Ureter (tissue), 1 donor: ENCODE measurements at places on chromosomes 7 and 10.
A peak's percentile ranks its signal among the peaks of the same experiment; 100 is the strongest.

DNA sequence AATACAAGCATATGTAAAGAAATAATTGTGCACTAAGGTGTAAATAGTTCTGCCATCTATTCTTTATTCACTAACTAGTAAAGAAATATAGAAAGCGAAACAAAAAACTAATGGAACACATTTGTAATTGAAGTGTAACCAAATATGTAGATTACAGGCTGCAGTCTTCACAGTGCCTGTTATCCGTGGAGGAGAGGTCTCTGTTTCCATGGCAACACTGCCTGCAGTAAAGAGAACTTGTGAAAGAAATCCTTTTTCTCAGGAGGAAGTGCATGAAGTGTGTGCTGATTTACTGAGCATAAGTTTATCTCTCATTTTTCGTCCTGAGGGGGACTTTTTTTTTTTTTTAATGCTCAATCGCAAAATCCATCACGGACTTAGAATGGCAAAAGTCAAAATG is 102.5 kb downstream of the APBB1IP start:
- no peak for DNase-seq

DNA sequence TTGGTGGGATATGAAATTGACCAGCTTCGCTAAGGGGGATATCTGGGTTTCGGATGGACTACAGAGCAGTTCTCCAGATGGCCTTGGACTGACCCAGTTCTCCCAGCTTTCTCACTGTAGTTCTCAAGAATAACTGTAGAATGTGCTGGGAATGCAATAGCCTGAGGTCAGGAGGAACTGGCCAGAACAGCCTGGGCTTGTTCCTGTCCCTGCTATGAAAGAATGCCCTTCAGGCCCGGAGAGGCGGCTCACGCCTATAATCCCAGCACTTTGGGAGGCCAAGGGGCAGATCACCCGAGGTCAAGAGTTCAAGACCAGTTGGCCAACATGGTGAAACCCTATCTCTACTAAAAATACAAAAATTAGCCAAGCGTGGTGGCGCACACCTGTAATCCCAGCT is 12.3 kb upstream of the TSPAN14 start:
- no peak for DNase-seq

- no peak for DNase-seq
These were observed 96.0 kb upstream of the IKZF1 start for GRCh38 chr7:50208378-50208982.

DNA sequence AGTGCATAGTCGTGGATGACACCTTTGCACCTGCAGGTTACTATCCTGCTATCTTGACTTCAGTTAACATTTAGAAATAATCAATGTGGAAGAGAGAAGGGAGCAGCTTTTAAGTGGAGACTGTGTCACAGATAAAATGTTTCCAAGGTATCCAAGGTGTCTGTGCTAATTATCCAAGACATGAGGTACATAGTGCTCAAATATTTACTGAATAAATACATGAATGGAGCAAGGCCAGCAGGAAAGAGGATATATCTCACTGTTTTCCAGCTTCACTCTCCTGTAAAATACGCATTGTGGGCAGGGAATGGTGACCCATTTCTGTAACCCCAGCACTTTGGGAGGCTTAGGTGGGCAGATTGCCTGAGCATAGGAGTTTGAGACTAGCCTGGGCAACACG is 552.4 kb downstream of the PHTF2 start:
- DNase-seq = no peak

- no peak for DNase-seq
These were observed 76.9 kb upstream of the PDCD4 start for GRCh38 chr10:110794808-110795207.

DNA sequence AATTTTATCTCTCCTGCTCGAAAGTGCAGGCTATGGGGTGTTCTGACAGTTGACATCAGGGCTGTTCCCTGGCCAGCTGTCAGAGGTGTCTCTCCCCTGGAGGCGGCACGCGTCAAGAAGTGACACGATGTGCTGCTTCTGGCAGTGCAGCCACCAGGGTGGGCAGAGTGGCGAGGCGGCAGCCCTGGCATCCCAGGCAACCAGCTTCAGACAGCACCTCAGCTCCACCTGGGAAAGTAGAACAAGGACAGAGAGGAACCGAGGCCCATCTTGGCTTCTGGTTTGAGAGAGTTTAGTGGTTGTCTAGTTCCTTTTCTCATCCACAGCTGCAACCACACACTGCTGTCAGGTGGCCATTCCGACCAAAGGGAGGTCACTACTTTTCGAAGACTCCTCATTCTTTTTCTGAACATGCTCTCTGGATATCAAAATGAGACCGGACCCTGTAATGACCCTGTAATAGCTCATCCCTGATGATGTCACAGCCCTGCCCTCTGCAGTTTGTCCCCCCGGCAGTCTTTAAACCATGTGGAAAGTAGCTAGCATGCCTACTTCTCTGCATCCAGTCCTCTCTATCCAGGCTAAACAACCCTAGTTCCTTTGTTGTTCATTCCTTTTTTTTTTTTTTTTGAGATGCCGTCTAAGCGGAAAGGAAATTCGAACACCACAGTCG is 381.0 kb upstream of the NRP1 start:
- DNase-seq = no peak

GRCh38 chr7:93316730-93317129 is 84.6 kb downstream of the VPS50 start:
- DNase-seq = no peak

DNA sequence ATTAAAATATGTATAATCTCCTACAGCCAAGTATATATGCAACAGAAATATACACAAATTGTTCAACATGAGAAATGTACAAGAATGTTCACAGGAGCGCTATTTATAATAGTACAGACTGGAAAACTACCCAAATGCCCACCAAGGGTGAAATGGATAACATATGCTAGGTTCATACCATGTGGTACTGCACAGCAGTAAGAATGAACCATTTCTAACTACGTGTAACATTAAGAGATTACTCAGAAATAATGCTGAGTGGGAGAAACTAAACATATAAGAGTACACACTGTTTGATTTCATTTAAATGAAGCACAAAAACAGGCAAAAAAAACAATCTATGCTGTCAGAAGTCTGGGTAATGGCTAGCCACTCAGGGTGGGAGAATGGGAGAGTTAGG is 45.8 kb downstream of the RNLS start:
- no peak for DNase-seq

DNA sequence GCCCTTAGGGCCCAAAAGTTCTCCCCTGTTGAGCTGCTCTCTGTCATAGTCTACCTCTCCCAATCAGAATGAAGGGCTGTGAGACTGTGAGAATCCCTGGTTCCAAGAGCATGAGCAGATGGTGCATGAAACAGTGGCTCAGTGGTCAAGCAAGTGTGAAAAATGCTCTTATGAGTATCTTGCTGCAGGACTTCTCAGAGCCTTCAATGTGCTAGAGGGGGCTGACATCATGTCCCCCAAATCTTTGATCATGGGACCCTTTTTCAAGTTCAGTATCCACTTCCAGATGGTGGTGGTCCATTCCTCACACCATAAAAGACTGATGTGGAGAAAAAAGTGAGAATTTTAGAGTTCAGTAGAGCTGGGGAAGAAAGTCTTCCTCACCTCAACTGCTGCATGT is 265.3 kb upstream of the HABP2 start:
- DNase-seq = no peak

- DNase-seq = no peak
These were observed 660.0 kb downstream of the SORCS1 start for GRCh38 chr10:106504536-106504935.

GRCh38 chr10:86703176-86703575 is 34.9 kb downstream of the LDB3 start:
- DNase-seq = no peak

DNA sequence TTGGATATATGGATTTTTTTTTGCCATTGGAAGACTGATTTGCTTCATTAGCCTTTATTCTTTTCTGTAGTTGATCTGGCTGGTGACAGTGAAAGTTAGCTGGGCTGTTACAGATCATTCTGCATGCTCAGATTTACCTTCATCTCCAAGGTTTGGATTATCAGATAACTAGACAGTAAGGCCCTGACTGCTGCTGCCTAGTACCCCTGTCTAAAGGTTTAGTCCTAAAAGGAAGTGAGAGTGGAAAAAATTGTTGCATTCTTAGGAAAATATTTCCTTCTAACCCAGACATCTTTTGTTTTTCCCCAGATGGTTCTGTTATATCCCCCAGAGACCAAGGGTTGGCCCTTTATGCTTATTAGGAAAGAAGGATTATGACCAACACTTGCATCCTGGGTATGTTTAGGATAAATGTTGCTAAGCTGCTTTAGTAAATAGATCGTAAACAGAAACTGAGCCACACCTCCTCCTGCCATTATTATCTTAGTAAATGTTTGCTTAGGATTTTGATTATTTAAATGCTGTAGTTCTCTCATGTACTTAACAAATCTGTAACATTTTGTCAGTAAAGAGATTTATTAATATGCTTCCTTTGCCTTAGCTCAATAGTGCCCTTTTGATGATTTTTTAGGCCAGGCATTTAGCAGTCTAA is 44.4 kb downstream of the MCU start:
- DNase-seq = no peak

DNA sequence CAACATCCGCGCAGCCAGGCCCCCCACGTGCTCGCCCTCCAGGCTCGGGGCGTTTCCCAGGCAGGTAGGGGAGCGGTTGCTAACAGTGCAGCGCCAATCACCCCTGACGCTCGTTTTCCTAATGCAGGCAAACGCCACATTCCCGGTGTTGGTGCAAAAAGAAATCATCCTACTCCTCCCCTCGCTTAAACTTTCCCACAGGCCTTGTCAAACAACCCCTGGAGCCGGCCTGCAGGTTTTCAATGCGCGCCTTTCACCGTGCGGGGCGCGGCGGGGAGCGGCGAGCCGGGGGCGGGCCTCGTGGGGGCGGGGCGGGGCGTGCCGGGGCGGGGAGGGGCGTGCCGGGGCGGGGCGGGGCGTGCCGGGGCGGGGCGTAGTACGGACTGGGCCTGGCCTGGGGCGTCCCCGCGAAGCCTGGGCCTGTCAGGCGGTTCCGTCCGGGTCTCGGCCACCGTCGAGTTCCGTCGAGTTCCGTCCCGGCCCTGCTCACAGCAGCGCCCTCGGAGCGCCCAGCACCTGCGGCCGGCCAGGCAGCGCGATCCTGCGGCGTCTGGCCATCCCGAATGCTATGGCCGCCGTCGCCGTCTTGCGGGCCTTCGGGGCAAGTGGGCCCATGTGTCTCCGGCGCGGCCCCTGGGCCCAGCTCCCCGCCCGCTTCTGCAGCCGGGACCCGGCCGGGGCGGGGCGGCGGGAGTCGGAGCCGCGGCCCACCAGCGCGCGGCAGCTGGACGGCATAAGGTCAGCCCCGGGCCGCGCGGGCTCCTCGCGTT is at the start of gene ECHDC3:
ECHDC3 (plus strand) TSS at position 374 of the 770 bp plus-strand sequence; CDS start at position 569, 195 bp downstream.
- peak; percentile 67 for DNase-seq

DNA sequence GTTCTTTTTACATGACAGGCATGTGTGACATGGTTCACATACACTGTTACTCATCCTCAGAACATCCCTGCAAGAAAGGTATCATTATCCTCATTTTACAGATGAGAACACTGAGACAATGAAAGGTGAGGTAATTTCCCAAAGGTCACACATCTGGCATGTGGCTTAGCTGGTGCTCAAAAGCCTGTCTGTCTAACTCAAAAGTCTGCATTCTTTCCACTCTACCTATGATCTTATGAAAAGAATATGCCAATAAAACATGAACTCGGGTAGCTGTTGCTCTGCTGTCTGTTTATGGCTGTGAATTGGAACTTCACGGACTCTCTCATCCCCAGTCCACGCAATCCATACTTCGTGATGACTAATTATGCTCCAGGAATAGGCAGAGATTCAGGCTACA is 79.0 kb upstream of the ODAD2 start:
- no peak for DNase-seq

DNA sequence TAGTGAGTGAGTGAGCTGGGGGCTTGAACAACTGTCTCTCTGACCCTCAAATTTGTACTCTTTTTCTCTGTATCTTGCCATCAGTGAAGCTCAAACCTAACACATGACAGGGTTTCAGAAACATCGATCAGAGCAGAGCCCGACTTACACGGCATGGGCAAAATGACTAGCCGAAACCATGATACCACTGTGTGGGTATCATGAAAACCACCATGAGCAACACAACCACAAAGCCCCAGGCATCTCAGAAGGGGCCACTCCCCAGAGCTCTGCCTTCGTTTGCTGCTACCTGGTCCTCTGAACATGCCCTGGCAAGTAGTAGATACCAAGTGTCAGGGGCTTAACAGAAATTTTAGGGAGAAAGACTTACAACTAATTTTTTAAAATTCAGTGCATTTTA is 308.5 kb downstream of the WDR11 start:
- no peak for DNase-seq

- no peak for DNase-seq
These were observed 8.0 kb downstream of the HKDC1 start for GRCh38 chr10:69228151-69228550.

GRCh38 chr10:48993627-48994026 is 54.0 kb upstream of the LRRC18 start:
- DNase-seq = no peak

- DNase-seq = no peak
These were observed 62.6 kb downstream of the RNF32 start for GRCh38 chr7:156703209-156703608.

DNA sequence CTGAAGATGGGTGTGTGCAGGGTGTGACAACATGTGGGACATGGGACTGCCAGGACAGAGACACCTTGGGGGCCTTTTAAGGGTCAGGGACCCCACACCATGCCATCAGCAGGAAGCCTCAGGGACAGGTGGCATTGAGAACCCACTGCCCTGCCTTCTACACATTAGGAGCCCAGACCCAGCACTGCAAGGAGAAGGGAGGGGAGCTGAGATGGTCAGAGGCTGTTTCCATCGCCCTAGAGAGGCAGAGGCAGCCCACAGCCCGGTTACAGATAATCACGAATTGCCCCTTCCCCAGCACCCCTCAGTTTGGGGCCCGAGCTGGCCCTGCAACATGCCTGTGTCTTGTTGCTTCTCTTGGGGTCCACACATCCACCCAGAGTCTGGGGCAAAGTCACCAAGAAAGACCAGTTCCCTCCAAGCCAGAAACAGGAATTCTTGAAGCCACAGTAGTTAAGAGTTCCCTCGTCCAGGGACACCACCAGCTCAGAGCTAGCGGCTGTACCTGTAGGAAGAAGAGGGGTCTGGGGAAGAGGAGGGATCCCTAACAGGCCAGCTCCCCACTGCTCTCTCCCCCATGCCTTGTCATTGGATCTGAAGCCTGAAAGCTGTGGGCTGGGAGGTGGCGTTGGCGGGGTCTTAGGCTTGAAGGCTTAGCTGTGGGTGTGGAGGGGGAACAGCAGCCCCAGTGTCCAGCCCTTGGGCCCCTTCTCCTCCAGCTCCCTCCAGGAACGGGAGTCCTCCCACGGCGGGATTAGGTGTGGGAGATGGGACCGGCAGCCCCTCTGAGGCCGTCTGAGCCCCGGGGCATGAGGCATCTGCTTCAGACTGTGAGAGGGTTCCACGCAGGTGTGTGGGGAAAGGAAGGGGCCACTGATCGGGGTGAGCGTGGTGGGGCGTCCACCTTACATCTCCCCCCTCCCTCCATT is 44.8 kb upstream of the ELFN1 start:
- no peak for DNase-seq

- DNase-seq = no peak
These were observed 9.5 kb downstream of the SLC13A1 start for GRCh38 chr7:123190109-123190831.
